NCI-H345 (cell line): ENCODE measurements at places on chromosomes 5 and 9.

GRCh38 chr5:74643111-74643562, 2.6 kb upstream of the ENC1 start:
- DNase-seq: no peak

GRCh38 chr5:9533096-9533495, 12.8 kb downstream of the SEMA5A start:
- no peak for DNase-seq

DNA sequence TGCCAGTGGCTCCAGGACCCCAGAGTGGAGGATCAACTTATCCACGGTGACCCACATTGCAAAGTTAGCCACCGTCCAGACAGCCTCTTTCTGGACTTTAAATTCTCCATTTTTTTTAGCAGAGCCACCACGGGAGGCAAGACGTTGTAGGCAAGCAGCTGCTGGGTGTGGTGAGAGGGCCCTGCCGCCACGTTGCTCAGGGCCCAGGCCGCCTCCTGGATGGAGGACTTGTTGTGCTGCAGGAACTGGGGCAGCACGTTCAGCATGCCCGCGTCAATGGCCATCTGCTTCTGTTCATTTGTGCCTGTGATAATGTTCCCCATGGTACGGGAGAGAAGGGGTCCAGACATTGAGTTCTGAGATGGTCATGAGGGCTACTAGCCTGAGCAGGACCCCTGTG, 114.3 kb upstream of the POC5 start:
- no peak for DNase-seq

GRCh38 chr5:55701462-55702103, 10.5 kb downstream of the SLC38A9 start:
- no peak for DNase-seq
